ENCODE measurements at places on chromosomes 1 and 21.

GRCh38 chr1:220784751-220785150 is 2.0 kb upstream of the MTARC1 start:
- DNase-seq = no peak

DNA sequence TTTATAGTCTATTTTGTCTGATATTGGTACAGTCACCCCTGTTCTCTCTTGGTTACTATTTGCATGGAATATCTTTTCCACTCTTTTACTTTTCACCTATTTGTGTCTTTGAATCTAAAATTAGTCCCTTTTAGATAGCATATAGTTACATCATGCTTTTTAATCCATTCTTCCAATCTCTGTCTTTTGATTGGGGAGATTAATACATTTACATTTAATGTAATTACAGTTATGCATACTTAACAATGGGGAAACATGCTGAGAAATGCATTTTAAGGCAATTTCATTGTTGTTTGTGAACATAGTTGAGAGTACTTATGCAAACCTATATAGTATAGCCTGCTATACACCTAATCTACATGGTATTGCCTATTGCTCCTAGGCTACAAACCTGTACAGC is 48.4 kb upstream of the ATP6V1G3 start:
- no peak for DNase-seq

DNA sequence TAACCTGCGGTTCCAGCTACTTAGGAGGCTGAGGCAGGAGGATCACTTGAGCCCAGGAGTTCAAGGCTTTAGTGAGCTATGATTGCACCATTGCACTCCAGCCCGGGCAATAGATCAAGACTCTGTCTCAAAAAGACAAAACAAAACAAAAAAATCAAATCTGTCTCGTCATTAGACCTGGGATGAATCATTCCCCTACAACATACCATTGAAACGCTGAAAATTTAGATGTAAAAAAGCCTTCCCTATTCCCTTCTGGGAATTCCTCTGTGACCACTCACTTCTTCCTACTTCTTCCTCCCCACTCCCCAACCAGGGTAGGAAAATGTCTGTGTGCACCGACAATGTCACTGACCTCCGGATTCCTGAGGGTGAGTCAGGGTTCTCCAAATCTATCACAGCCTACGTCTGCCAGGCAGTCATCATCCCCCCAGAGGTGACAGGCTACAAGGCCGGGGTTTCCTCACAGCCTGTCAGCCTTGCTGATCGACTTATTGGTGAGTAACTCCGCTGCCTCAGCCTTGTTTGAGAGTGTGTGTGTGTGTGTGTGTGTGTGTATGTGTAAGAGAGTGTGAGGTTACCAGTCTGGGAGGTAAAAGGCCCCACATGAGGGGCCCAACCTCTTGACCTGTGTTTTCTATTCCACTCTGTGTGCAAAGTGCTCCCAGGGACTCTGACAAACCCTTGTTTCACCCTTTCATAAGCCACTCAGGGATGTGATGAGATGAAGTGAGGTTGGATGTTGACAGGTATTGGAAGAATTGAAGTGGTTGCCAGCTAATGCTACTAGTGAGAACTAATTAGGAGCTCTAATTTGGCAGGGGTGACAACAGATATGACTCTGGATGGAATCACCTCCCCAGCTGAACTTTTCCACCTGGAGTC is 16.3 kb upstream of the SARS1 start:
- no peak for DNase-seq

- no peak for DNase-seq
Observed at GRCh38 chr1:164805399-164805798, 246.4 kb downstream of the PBX1 start.

DNA sequence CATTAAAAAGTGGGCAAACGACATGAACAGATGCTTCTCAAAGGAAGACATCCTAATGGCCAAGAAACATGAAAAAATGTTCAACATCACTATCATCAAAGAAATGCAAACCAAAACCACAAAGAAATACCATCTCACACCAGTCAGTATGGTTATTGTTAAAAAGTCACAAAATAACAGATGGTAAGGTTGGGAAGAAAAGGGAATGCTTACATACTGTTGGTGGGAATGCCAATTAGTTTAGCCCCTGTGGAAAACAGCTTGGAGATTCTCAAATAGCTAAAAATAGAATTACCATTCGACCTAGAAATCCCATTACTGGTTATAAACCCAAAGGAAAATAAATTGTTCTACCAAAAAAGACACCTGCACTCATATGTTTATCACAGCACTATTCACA is 369.4 kb downstream of the KCNH1 start:
- DNase-seq = no peak

DNA sequence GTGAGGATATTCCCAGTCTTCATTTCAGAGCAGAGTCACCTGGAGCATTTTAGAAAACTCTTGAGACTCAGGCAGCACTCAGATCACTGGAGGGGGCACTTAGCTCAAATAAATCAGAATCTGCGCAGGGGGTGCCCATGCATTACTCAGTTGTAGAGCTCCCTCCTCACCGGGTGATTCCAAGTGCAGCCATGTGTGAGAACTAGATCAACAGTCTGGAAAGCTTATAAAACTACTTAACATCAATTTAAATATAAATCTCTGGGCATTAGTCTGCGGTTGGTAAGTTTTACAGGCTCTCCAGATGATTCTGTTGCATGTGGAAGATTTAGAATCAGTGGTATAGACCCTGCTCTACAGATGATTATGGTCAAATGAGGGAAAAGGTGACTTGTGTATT is 128.6 kb downstream of the ST6GALNAC3 start:
- peak; percentile 13 for DNase-seq

- no peak for DNase-seq
Observed at GRCh38 chr21:42636520-42637266, 16.7 kb upstream of the PDE9A start.

- DNase-seq = no peak
Observed at GRCh38 chr1:89098857-89099256, 27.1 kb downstream of the GBP2 start.

DNA sequence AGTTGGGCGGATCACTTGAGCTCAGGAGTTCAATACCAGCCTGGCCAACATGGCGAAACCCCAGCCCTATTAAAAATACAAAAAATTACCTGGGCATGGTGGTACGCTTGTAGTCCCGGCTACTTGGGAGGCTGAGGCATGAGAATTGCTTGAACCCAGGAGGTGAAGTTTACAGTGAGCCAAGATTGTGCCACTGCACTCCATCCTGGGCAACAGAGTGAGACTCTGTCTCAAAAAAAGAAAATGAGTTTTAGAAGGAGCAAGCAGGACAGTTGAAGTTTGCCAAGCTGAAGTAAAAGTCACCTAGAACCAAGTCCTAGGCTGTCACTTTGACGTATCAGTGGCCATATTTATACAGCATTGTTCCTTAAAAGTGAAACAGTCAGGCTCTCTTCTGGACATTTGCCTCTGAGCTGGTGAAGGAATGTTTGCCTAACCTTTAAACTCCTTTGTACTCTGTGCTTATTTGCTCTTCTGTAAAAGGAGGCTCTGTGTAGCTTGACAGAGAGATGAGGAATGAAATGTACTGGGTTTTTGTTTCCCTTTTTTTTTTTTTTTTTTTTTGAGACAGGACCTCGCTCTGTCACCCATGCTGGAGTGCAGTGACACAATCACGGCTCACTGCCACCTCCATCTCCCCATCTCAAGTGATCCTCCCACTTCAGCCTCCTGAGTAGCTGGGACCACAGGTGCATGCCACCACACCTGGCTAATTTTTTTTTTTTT is 2.8 kb downstream of the RAB4A start:
- no peak for DNase-seq

GRCh38 chr21:14383596-14384180 is 742 bp upstream of the HSPA13 start:
- peak; percentile 40 for DNase-seq

GRCh38 chr1:26772687-26773086 is 15.1 kb upstream of the PIGV start:
- no peak for DNase-seq

DNA sequence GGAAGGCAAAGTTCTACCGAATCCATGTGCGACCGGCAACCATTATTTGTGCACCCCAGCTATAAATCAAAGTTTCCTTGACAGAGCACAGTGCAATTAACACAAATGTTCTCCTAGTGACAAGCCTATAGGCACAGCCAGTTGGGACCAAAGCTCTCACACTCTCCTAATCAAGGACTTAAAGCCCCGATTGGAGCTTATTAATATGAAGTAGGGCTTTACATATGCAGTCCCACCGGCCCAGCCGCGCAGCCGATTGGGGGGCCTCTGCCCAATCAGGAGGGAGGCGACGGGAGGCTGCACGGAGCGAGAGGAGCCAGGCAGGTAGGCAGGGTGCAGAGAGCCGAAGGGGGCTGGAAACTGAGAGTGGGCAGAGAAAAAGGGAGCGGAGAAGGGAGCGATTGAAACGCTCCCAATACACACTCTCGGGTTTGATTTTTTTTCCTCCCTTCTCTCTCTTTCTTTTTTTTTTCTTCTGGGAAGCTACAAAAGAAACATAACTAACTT is at the start of gene ESRRG:
TSS of gene ESRRG (minus strand) at position 156 of the 507 bp plus-strand sequence. CDS start at position 26, 130 bp downstream.
- peak; percentile 82 for DNase-seq

- peak; percentile 1 for DNase-seq
Observed at GRCh38 chr1:221478050-221478949, 263.6 kb downstream of the DUSP10 start.

DNA sequence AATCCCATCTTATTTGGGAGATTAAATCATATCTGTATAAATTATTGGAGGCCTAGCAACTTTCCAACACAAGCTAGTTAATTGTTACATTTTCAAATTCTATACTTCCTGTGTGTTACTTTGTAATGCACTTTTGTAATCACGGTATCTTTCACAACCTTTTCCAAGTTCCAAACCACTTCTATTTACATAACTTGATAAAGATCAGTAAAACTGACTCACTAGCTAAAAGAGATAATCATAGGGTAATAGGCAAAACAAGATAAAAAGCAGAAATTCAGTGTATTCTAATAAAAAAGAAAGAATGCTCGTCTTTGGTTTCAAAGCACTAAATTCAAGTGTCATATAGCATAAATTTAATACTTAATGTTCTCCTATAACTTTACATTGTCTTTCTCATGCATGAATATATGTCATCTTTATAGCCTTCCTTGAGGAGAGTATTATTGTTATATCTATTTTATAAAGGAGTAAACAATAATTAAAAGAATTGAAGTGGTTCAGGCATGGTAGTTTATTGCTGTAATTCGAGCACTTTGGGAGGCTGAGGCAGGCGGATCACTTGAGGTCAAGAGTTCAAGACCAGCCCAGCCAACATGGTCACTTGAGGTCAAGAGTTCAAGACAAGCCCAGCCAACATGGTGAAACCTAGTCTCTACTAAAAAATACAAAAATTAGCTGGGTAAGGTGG is 66.4 kb downstream of the RGS13 start:
- no peak for DNase-seq
